D721Med (cell line): ENCODE measurements at places on chromosomes 4 and X.

DNA sequence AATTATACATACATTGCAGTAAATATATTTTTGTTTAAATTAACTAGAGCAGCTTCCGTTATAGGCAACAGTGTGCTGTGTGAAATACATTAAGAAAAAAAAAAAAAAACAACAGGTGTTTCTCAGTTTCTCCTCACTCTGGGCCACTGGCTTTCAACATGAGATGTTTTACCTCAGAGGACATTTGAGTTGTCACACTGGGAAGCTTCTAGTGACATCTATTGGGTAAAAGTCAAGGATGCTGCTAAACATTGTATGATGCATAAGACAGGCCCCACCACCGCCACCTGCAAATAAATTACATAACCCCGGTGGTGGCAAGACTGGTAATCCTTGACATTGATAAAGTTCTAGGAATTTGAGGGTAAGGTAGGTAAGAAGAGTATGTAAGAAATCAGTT lies 1512.2 kb downstream of the C4orf33 start:
- no peak for DNase-seq

DNA sequence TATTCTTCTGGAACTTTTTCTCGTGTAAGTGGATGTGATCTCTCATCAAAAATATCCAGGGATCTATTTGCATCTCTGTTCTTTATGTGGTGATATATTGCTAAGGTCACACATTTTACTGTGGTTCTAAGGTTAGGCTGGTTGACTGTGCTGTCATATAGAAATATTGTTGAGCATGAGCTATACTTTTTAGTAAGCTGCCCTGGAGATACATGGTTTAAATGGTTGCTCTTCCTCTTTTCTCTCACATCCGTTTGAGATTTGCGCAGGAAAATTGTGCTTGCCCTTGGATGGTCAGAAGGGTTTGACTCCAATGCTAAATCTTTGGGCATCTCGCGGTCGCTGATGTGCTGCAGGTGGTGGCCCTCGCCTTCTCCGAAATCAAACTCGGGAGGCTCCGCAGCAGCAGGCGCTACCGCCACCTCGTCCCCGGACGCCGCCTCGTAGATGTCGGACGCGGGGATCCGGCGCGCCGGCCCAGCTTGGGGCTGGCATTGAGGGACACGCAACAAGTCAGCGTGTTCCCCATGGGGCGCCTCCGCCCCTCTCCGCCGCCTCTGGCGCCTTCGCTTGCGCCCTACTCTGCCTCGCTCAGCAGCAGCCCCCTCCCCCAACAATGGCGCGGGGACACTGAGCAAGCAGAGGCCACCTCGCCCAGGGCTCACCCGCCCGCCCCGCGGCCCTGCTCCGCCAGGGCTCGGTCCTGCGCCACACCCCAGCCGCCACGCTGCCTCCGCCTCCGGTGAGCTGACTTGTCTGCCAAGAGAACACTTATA lies 154.5 kb downstream of the MSN start:
- no peak for DNase-seq

- DNase-seq: no peak
Observed at GRCh38 chrX:42807393-42807792, 29.4 kb upstream of the PPP1R2C start.

DNA sequence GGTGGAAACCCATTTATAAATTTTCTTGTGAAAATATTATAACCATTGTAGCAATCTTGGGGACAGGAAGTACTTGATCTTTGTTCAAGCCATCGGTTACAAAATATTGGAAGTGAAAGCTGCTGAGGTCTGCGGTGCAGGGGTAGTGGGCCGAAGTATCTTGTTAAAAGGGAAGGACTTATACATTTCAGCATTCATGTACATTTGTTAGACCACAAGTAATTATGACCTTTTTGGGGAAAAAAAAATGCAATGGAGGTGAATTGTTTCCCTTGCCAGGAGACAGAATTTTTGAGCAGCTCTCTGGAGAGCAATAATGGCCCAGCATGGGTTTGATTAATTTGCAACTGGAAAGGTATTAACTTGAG lies 121.3 kb downstream of the EGF start:
- DNase-seq: no peak

DNA sequence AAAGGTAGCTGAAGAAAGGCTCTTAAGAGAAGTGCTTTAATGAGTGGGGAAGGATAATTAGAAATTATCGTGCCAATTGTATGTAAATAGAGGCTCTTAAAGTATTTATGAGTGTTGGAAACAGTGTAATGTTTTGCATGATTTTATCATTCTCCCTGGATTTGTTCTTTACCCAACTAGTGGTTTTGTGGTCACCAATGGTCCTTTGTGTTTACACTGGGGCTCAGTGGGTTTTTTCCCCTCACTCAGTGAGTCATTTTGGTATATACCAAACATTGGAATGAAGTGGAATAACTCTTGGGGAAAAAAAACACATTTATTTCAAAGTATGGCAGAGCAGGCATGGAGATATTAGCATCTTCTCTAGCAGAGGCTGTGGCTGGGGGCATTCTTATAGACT lies 20.8 kb upstream of the LGI2 start:
- no peak for DNase-seq

- DNase-seq: no peak
Observed at GRCh38 chr4:153111426-153112040, 92.7 kb upstream of the TRIM2 start.

DNA sequence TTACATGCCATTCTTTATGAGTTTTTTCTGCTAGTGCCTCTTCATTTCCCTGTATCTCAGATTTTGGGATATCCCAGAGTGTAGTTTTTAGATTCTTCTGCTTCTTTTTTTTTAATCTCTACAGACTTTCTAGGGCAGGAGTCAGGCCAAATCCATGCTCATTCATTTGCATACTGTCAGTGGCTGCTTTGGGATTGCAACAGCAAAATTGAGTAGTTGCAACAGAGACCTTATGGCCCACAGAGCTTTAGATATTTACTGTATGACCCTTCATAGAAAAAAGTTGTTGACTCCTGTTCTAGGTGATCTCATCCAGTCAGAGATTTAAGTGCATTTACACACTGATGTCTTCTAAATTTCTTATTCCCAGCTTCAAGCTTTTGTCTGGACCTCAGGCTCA lies 35.3 kb downstream of the ARFIP1 start:
- no peak for DNase-seq

- no peak for DNase-seq
Observed at GRCh38 chr4:152646221-152646620, 33.6 kb downstream of the TMEM154 start.

GRCh38 chr4:79225360-79225759 lies 100.5 kb downstream of the NAA11 start:
- DNase-seq: no peak

DNA sequence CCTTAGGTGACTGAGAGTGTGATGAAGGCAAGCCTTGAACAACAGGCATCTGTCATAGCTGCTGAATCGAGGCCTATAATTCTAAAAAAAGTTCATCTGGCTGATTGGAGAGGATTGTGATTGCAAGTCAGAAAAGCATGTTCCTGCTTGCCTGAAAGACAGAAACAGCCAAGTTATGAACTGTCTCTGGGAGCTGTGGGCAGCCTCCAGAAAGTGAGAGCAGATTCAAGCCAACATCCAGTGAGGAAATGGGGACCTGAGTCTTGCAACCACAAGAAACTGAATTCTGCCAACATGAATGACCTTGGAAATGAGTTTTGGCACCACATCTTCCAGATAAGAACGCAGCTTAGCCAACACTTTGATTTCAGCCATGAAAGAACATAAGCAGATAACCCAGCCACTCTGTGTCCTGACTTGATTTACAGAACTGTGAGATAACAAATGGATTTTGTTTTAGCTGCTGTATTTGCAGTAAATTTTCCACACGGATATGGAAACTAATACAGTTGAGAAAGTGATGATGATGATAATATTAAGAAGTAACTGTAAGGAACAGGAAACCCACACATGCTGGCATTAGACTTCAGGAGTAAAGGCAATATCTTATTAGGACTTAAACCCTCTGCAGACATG lies 240.3 kb upstream of the NDST3 start:
- DNase-seq: no peak

GRCh38 chrX:77946571-77946970 lies 22.9 kb downstream of the PGAM4 start:
- DNase-seq: no peak

DNA sequence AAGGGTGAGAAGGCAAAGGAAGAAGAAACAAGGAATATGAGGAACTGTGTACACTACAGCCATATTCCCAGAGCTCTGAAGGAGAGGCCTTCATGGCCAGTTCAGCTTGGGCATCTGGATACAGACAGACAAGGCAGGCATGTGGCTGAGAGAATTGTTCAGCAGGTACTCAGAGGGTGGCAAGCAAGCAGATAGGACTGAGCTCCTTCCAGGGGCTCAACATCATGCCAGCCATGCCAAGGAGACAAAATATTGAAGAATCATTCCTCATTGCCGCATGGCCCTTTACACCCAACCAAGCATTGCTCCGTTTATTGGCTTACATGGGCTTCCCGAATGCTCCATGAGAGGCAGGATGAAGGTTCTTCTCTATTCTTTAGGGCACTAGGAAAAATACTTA lies 78.5 kb upstream of the EFNB1 start:
- DNase-seq: no peak

DNA sequence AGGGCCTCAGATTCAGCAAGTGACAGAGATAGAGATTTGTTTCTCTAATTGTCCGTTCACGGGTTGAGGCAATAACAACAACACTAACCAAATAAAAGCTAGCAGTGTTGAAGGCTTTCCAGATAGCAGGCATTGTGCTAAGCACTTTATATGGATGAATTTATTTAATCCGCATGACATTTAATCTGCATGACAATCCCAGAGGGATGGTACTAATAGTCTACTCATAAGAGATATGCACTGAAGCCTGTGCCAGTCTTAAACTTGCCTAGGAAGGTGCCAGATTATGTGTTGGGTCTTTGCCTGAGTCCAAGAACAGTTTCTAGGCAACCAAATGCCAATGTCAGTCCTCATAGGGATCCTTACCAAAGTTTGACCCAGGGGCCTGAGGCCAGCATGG lies 37.7 kb upstream of the FAT1 start:
- DNase-seq: no peak

DNA sequence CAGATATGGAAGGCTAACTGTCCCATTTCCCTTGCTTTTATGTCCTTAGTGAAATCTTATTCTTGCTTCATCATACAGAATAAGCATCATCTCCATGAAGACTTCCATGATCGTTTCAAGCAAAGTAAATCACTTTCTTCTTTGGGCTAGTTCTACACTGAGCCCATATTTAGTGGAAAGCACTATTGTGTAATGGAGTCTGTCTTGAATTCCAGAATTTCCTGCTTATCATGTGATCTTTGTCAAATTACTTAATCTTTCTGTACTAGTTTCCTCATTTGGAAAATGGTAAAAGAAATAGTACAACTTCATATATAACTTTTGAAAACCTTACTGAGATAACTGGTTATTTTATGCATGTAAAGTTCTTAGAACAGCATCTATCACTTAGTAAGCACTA lies 7.6 kb downstream of the ANAPC10 start:
- no peak for DNase-seq

- DNase-seq: no peak
Observed at GRCh38 chrX:19839770-19840254, 47.6 kb downstream of the SH3KBP1 start.

DNA sequence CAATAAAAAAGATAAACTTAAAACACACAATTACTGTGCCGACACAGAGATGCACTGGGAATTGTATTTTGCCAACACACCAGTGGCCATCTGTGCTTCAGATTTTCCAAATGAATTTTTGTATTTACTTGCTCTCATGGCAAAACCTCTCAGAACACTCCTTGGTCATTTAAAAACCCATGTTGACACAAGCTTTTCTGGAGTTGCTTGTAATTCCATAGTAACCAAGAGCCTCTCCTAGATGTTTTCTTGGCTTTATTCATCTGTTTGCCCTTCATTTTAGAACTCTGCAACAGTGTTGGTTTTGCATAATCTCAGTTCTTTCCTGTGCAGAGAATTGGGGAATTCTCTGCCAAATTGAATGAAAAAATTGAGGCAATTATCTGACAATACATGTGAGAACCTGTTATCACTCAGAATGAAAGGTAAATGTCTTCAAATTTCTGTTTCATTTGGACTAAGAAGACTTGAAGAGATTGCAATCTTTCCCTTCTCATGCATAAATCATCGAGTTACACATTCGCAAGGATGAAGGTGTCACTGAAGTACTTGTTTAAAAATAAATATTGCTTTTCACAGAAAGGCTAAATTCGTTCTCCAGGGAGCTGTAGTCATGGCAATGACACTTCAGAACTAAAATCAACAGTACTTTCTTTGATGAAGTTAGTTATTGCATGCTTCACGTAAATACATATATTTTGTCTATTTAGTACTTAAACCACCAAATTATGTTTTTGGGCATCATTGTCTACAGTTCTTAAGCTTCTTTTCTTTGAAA lies 301.8 kb upstream of the CTSO start:
- no peak for DNase-seq

DNA sequence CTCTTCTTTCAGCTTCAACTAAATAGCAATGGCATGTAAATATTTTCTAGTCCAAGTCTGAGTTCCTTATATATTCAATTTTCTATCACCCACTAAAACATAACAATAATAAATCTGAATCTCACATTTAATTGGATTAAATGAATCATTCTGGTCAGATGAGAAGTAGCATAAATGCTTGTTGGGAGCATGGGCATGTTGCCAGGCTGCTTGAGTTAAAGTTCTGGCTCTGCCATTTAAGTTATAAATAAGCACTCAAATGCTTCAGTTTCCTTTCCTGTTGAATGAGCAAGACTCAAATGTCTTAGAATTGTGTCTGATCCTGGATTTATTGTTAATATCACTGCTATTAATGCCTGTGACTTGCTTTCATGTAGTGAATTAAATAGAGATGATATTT lies 496.3 kb downstream of the STPG2 start:
- DNase-seq: no peak

- no peak for DNase-seq
Observed at GRCh38 chrX:34404386-34405070, 252.6 kb downstream of the TMEM47 start.

DNA sequence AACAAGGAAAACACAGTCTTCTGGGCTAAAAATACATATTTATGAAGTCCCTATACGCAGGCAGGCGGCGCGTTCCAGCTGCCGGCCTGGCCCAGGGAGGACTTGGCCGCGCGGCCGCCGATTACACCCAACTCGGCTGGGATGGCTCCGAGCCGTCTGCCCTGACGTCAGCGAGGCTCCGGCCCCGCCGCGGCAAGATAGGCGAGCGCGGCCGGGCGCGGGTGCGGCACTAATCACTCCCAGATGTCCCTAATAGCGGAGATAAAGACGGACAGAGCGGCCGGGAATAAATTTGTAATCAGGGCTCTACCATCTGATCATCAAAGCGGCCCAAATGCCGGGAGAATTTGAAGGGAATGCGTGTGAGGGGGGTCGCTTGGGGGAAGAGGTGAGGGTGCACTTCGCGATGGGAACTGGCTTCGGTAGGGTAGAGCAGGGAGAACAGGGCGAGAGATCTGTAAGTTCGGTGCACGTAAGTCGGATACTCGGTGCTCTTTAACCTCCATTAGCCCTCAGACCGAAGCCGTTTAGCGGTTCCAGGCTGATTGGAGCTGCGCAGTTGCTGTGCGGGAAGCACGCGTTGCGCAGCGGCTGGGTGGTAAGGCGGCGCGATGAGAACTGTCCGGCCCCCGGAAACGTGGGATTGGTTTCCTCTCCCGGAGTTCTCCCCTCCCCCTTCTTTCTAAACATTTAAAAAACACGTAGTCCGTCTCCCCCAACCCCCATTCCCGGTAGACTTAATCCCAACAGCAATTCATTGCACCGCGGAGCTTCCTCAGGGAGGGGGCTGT lies 7.7 kb downstream of the HAND2 start:
- DNase-seq: peak; percentile 80
